ENCODE measurements at places on chromosomes 1 and 21. TPM values are rescaled to one million over a fixed set of nuclear protein-coding genes. Genes with fewer than 3 reads are reported as not detected.

DNA sequence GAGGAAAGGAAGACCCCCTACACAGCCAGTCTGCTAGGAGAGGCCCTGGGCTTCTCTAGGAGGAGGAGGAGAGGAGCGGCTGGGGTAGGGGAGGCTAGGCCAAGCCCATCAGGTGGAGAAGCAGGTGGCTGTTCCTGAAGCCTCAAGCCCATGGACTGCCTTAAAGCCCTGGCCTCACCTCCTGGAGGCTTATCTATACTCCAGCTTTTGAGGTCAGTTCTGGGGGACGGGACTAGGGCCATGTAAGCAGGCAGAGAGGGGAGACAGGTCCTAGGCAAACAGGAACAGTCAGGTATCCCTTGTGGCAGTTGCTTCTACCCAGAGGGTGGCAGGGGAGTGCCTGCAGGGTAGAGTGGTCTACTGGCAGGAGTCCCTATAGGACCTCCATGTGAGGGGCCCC, 40.6 kb downstream of the KCNC4 start:
- no peak for DNase-seq

ARV1 gene
- 20.4 TPM for total RNA-seq

DNA sequence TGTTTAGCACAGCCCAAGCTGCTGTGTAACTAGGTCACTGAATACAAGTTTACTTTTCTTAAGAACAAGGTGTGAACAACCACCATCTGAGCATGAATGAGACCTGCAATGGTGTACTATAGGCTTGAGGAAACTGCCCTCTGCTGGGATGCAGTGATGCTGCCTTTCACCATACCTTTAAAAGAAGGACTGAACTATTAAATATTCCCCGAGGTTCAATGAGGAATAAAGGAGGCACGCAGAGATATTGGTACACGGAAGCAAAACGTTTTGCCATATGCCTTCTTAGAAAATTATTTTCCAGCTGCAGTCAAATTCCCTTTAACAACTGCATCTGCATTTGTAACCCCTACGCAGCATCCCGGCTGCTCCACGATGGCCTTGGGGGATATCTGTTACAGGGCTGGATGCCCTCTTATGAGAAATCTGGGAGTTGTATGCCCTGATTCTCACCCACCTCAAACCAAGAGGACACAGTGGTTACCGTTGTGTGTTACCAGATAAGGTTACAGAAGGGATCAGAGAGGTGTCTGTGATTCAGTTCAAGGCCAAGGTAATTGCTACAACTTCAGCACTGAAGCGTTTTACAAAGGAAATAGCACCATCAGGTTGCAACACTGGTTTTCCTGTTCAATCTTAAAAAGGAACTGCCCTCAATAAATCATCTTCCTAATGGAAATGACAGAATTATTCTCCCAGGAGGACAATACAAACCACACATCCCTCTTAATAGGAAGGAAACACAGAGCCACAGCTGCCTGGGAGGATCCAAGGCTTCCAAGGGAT, 470.5 kb downstream of the LTN1 start:
- no peak for DNase-seq

DNAJC28 gene
- total RNA-seq, result 2.4 TPM

- DNase-seq, result no peak
These were observed 592 bp downstream of the ZNF692 start for GRCh38 chr1:248858096-248858890.

DNA sequence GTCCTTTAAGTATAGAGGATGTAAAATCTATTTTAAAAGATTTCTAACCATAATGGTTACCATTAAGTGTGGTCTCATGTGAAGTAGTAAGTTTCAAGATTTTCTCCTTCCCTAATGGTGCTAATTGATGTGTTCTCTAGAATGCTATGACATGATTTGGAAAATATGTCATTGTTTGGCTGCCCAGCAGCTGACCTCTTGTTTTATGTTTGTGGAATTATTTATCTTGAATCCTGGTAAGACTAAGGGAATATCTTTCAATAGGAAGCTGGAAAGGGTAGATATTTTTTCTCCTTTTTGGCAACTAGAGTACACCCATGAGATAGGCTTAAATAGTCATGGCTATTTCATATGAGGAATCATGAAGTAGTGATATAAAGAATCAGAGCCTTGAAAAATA, 139.8 kb upstream of the CHODL start:
- DNase-seq, result no peak

- DNase-seq, result no peak
These were observed 651.0 kb downstream of the SMYD3 start for GRCh38 chr1:245855846-245856730.

DNA sequence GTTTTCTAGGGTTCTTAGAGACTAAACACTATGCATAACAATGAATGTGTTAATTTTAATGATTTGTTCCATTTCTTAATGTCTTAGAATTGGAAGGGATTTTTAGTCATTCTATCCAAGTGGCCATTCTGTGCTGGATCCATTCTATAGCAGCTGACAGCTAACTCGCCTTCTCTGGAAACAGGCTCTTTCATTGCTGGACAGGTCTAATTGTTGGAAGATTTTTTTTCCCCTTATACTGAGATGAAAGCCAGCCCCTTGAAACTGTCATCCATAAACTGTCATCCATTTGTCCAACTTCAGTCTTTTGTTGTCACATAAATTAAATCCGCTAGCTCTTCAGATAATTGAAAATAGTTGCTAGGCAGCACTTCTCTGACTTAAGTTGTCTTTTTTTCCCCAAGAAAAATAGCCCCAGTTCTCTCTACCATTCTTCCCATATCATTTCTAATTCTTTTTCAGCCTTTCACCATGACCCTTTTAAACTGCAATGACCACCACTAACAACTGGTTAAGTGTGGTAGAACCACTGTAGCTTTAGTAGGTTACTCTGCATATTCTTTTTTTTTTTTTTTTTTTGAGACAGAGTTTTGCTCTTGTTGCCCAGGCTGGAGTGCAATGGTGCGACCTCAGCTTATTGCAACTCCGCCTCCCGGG, 19.7 kb downstream of the AK4 start:
- no peak for DNase-seq

KLF17 gene
- total RNA-seq, result 0.18 TPM

- DNase-seq, result no peak
These were observed 180.3 kb downstream of the FAF1 start for GRCh38 chr1:50779801-50780200.

PER3 gene
- 6.0 TPM for total RNA-seq

GRCh38 chr1:116954440-116954839, 44.7 kb downstream of the PTGFRN start:
- DNase-seq, result no peak

- no peak for DNase-seq
These were observed 10.4 kb downstream of the JUN start for GRCh38 chr1:58773406-58773840.

DNA sequence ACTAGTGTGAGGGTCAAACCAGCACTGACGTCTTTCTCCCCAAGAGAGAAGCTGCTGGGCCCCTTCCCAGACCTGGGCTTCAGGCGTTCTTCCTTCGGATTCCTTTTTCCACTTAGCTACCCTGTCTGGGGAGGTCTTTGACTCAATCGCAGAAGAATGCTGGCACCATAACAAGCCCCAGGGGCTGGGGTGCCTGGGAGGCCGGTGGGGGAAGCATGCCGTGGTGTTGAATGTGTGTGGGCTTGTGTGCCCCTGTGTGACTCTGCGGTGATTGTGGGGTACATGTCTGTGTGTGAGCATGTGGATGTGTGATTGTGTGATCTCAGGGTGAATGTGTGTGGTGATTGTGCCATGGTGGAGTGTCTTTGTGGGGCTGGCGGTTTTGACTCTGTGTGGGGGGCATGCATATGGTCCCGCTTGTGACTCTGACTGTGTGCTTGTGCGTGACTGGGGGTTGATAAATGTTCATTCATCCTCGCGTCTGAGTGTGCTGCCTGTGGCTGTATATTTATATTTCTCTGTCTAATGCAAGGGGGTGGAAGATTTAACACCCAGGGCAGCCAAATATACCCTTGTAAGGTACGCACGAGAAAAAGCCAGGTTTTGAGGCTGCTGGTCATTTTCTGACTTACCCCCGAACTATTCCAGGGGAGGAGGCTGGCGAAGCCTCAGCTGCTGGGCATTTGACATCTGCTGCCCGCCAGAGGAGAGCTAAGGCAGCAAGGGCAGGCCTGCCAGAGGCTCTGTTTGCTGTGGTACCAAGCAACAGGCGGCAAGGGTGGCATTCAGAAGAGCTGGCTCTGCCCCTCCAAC, 1.1 kb upstream of the SYNC start:
- DNase-seq, result peak; percentile 96

DNA sequence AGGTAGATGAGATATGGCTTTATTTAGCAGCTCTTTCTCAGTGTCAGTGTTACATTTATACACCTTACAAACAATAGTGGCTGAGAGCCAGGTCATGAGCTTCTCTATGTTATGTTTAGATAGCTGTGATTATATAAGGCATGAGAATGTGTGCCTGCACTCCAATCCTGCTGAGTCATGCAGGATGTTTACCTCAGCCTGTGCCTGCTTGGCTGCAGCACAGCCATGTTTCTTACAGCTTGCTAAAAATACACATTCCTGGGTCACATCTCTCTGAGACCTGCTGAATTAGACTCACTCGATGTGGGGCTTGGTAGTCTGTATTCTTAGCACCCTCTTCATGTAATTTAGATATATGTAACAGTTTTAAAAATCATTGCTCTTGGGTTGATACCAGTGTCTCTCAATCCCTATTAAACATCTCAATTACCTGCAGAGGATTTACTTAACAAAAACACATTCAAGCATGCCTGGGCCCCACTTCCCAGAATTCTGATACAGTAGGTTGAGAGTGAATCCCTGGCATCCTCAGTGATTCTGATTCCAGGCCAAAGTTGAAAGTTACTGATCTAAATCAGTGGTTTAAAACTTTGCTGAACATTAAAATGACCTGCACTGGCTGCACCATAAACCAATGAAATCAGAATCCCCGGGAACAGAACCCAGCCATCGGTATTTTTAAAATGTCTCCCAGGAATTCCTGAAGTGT, 107.5 kb downstream of the GDAP2 start:
- no peak for DNase-seq

DNA sequence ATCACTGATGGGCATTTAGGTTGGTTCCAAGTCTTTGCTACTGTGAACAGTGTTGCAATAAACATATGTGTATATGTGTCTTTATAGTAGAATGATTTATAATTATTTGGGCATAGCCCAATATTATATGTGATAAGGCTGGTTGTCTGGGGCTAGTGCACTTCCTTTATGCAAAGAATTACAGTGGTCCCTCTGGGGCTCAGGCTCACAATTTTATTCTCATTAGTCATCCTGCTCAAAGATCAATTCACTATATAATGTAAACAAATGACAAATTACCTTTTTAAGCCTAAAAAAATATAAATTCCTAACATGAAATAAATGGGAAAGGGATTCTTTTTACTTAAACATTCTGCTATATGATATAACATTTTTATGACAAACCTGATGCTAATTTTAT, 5.0 kb downstream of the PLPPR4 start:
- no peak for DNase-seq

- no peak for DNase-seq
These were observed 14.3 kb downstream of the BTG3 start for GRCh38 chr21:17598437-17598836.

CACYBP gene
- 57.5 TPM for total RNA-seq

- no peak for DNase-seq
These were observed 33.6 kb downstream of the LRRN2 start for GRCh38 chr1:204651843-204652421.

DNA sequence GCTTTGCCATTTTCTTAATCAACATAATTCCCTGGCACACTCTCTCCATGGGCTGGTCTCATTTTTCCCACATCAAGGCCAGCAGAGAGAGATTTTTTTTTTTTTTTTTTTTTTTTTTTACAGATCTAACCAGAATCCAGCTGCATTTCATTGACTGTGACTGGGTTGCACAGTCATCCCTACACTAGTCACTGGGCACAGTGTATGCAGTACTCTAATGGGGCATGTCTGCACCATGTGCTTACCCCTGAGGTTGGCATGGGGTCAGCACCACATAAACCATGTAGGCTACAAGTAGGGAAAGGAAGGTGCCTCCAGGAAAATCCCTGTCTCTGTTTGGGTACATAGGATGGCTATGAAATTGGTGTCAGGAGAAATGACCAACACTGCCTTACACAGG, 64.1 kb upstream of the LRP8 start:
- peak; percentile 10 for DNase-seq
